Amygdala (tissue), 56 donors: ENCODE measurements at places on chromosomes 12 and 14.
A peak's percentile ranks its signal among the peaks of the same experiment; 100 is the strongest.

GRCh38 chr14:82642425-82642824 lies 1108.8 kb upstream of the SEL1L start:
- no peak for DNase-seq

GRCh38 chr14:34678735-34679134 lies 35.7 kb downstream of the CFL2 start:
- no peak for DNase-seq

DNA sequence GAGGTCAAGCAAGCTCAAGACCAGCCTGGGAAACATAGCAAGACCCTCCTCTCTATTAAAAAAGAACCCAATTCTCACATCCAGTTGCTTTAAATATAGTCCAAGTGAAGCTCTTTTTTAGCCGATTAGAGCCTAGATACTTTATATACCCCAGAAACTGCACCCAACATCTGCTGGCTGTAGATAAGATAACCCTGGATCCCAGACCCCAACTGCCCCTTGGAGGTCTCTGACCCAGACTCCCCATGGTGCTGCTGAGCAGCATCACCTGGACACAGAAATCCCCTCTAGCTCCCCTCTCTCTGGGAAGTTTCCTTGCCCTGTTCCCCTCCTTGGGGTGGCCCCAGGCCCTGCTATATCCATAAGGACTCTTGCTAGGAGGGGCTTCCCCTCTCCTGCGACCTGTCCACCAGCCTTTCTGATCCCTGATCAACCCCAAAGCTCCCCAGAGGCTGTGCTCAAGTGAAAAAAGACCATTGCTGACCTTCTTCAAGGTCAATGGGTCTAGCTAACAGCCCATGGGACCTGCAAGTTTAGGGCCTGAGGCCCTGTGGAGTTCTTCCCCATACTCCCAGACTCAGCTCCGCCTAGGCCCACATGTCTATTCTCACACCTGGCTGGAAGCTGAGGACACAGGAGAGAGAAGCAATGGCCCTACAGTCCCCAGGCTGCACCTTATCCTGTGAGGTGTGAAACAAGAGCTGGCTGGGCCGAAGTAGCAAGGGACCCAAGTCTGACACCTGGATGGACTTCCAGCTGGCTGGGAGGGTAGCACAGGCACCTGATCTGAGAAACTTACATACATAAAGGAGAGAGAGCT lies 56.2 kb downstream of the ARL6IP4 start:
- DNase-seq = no peak

GRCh38 chr12:89450907-89451306 lies 73.7 kb downstream of the GALNT4 start:
- no peak for DNase-seq

- no peak for DNase-seq
Observed at GRCh38 chr12:93390031-93390430, 12.3 kb downstream of the NUDT4 start.

DNA sequence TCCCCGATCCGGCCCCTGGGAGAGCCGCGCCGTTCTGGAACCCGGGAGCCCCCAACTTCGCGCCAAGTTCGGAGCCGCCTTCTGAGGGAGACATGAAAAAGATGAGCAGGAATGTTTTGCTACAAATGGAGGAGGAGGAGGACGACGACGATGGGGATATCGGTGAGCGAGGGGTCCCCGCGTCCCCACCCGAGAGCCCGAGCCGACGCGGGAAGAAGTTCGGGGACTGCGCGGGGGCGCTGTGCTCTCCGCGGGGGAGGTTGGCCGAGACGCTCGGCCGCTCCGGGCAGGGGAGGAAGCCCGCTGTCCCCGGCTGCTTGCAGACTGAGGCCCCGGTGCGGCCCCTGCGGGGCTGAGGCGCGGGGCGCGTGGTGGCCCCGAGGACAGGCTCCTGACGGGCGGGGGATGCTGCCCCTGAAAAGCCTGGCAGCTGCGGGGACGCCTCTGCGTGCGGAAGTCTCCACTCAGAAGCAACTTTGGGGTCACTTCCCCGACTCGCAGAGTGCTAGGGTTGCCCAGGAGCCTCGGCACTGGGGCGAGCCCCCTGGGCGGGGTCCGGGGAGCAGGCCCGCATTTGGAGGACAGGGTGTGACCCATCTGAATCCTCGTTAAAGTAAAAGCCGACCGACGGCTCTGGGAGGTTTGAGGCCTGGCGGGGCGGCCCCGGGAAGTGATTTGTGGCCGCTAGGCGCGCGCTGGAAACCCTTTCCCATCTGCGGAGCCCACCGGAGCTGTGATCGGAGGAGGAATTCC lies 511 bp downstream of the ANO6 start:
- peak; percentile 69 for DNase-seq

DNA sequence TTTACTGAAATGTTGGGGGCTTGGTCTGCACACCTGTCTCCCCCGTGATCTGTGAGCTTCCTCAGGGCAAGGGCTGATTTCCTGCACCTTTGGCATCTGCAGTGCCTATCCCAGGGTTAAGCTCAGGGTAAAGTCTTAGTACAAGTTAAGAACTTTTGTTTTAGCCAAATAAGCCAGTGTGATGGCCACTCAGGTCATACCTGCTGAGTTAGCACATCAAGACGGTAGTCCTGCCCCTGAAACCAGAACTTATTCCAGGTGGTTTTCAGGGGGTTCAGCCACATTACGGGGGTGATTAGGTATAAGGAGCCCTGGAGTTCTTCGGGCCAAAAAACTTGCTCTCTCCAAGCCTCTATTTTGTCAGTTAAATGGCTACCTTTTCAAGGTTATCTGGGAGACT lies 21.6 kb upstream of the CHST11 start:
- DNase-seq = no peak

GRCh38 chr12:1836854-1837421 lies 16.6 kb downstream of the LRTM2 start:
- DNase-seq = no peak

DNA sequence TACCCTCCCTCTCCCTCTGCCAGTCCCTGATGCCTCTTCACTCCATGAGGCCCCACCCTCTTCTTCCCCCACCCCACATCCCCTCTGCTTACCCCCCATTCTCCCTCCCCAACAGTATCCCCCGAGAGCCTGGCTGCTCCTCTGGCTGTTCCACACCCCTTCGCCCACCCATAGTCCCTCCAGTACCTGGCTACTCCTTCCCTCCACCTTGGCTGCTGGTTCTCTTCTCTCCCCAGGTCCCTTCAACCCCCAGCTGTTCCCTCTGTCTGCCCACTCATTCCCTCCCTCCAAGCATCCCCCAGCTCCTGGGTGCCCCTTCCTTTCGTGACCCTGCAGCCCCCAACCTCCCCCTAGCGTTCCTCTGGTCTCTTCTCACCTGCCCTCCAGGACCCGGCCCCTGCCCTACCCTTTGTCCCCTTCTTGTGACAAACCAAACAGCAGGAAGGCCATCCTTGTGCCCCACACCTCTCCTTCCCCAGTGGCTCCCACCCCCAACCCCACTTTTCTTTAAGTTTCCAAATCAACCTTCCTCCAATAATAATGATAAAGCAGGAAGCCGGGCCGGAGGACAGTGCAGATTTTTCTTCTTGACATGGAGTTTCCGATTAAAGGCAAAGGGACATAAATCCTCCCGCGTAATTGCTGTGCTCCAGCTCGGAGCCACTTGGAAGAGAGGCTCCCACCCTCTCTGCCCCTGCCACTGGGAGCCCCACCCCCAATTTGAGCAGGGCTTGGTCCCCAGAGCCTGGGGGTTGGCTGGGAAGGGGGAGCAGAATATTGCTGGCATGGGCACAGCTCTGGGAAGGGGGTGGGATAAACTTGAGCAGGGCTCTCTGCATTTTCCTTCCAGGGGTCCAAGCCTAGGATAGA lies 40.0 kb downstream of the SMUG1 start:
- DNase-seq = no peak
